ENCODE measurements at places on chromosomes 7 and 10.
A peak's percentile ranks its signal among the peaks of the same experiment; 100 is the strongest.

- H3K27me3 ChIP-seq: peaks cover 24% of the 10 kb centered on the region
- no peak overlapping the region for H3K27ac ChIP-seq
- no peaks in the 10 kb centered on the region for H3K36me3 ChIP-seq
- DNase-seq: no peak
These were observed 509.5 kb downstream of the PLXNA4 start for GRCh38 chr7:132066761-132067171.

GRCh38 chr10:72274213-72274729, 547 bp downstream of the DDIT4 start:
- peak; percentile 26 for DNase-seq
- H3K4me3 ChIP-seq: peak overlapping the region; percentile 85
- peaks cover 34% of the 10 kb centered on the region for H3K4me1 ChIP-seq
- no peaks in the 10 kb centered on the region for H3K27me3 ChIP-seq

DNA sequence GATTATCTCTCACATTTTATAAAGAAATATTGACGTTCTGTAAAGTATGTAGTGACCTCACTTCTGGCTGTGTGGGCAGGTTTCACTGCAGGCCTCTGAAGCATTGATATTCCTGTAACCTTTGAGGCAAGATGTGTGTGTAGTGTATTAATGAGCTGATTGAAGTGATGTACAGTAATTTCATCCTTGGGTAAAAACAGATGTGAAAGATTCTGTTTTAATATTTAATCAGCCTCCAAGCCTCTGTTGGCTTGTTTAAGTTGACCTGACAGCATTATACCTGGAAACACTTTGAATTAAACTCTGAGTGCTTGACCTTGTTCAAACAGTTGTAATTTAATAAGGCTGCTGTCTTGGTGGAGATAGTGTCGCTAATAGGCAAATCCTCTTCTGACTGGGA, 74.9 kb downstream of the KAT6B start:
- H3K4me1 ChIP-seq: peaks cover 31% of the 10 kb centered on the region
- no peaks in the 10 kb centered on the region for H3K36me3 ChIP-seq
- no peak for DNase-seq
- H3K27ac ChIP-seq: peak overlapping the region; percentile 44
- no peaks in the 10 kb centered on the region for H3K27me3 ChIP-seq

DNA sequence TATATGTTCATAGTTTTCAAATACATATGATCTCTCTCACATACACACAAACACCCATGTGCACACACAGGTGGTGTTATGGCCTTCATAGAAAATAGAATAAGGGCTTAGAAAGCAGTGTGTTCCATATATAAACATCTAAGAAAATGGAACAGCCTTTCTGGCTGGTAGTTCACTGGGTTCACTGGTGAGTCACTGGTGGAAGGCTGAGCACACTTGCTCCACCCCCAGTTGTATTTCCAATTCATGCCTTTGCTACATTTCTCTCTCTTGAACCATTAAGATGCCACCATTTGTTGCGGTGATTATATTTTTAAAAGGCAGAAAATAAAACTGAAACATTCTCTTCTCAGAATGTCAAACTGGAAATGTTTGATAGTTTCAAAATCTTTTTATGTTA, 252.1 kb downstream of the GLI3 start:
- peaks cover 42% of the 10 kb centered on the region for H3K27me3 ChIP-seq
- no peak overlapping the region for H3K27ac ChIP-seq
- no peaks in the 10 kb centered on the region for H3K4me1 ChIP-seq
- H3K4me3 ChIP-seq: no peak overlapping the region

DNA sequence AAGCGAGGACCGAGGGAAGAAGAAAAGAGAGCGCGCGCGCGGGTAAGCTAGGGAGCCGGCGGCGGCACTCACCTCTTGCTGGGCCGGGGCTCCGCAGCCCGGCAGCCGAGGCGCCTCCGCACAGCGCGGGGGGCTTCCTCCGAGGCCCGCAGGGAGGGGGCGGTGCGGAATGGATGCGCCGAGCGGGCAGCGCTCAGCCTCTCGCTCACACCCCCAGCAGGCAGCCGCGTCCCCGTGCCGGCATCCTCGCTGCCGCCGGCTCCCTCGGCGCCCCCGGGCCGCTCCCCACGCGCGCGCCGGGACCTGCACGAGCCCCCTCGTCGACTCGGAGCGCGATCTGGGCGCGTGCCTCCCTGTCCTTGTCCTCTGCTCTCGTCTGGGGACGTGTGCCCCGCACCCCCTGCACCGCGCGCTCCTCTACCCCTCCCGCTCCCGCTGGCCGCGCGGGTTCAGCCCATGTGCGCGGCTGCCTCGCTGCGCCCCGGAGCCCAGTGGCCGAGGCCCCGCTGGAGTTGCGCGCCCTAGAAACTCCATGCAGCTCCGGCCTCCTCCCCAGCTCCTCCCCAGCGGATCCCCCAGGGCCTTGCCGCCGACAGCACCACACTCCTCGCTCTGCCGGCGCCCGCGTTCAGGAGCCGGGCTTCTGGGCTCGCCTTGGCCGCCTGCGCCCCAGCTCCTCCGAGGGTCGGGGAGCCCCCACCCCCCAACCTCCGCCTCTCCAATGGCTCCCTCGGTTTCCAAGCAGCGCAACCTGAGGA, 75.3 kb downstream of the CALN1 start:
- H3K27ac ChIP-seq: peak overlapping the region; percentile 30
- no peak for DNase-seq
- peak overlapping the region; percentile 74 for H3K4me3 ChIP-seq
- peaks cover 4% of the 10 kb centered on the region for H3K4me1 ChIP-seq
- peaks cover 76% of the 10 kb centered on the region for H3K27me3 ChIP-seq

- H3K4me3 ChIP-seq: no peak overlapping the region
- no peak for DNase-seq
- no peak overlapping the region for H3K27ac ChIP-seq
- H3K27me3 ChIP-seq: no peaks in the 10 kb centered on the region
These were observed 847 bp downstream of the AGMO start for GRCh38 chr7:15560968-15561367.

DNA sequence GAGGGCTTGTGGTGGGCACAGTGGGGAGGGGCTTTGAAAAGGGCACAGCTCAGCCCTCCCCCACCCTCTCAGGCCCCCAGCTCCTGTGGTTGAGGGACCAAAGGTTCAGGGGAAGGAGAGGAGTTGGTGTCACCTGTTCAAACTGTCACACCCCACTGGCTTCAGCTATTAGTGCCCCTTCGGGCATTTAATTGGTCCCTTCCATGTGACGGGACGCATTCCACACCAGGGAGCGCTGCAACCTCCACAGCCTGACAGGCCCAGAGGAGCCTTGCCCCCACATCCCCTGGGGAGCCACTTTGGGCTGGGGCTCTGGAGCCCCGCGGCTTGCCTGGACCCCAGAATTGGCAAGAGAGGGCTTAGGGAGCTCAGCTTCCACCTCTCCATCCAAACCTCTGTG, 75.7 kb downstream of the C10orf105 start:
- no peak for DNase-seq
- H3K4me1 ChIP-seq: peaks cover 7% of the 10 kb centered on the region
- no peaks in the 10 kb centered on the region for H3K36me3 ChIP-seq

- no peak for DNase-seq
- no peak overlapping the region for H3K27ac ChIP-seq
- peaks cover 2% of the 10 kb centered on the region for H3K36me3 ChIP-seq
- no peaks in the 10 kb centered on the region for H3K27me3 ChIP-seq
- no peaks in the 10 kb centered on the region for H3K4me1 ChIP-seq
These were observed 49.8 kb downstream of the PLCE1 start for GRCh38 chr10:94043431-94043990.

DNA sequence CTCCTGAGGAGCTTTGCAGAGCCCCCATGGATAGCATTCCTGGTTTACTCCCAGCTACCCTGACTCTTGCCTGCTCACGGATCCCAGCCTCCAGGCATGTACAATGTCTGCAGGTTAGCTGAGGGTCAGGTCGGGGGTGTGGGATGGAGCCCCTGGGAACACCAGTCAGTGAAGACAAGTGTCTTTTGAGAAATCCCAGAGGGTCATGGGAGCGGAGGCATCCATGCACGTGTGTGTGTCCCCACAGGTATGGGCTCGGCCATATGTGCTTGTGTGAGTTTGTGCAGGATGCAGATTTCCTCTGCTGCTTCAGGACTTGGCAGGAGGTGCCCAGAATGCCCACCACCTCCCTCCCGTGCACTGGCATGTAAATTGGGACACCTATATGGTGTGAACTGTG, 28.3 kb upstream of the EN2 start:
- H3K36me3 ChIP-seq: no peaks in the 10 kb centered on the region
- H3K4me3 ChIP-seq: no peak overlapping the region

- peaks cover 3% of the 10 kb centered on the region for H3K4me1 ChIP-seq
- H3K36me3 ChIP-seq: no peaks in the 10 kb centered on the region
- H3K4me3 ChIP-seq: no peak overlapping the region
- no peak overlapping the region for H3K27ac ChIP-seq
- no peak for DNase-seq
- no peaks in the 10 kb centered on the region for H3K27me3 ChIP-seq
These were observed 99.1 kb upstream of the JCAD start for GRCh38 chr10:30158325-30158960.

Data from progenitor cell of endocrine pancreas (in vitro differentiated cells).